ENCODE measurements at places on chromosomes 6 and 20. TPM values are rescaled to one million over a fixed set of nuclear protein-coding genes. Genes with fewer than 3 reads are reported as not detected.

Gene ACSS1
- 6.1 TPM for total RNA-seq

Gene RAB44
- under 0.01 TPM for total RNA-seq

Gene MUC22
- not detected for total RNA-seq

Gene MATN4
- not detected for total RNA-seq

Gene TFAP2D
- not detected for total RNA-seq
